LHCN-M2 (cell line): ENCODE measurements at places on chromosomes 7 and 10. TPM values are rescaled to one million over a fixed set of nuclear protein-coding genes. Genes with fewer than 3 reads are reported as not detected.

- DNase-seq: no peak
These were observed 61.6 kb upstream of the CAMK1D start for GRCh38 chr10:12287772-12288171.

The HECW1 gene
- not detected in 2 replicates for total RNA-seq

The SPAG6 gene
- not detected in 2 replicates for total RNA-seq

The EIF5AL1 gene
- total RNA-seq: 0.45 and 0.63 TPM in 2 replicates
